ENCODE measurements at places on chromosomes 3 and 15.

GRCh38 chr3:183277260-183277659 lies 24.2 kb downstream of the B3GNT5 start:
- no peak for DNase-seq

GRCh38 chr3:82736696-82737277 lies 975.3 kb upstream of the GBE1 start:
- no peak for DNase-seq

GRCh38 chr3:46947546-46947901 lies 29.0 kb downstream of the CCDC12 start:
- DNase-seq, result no peak

DNA sequence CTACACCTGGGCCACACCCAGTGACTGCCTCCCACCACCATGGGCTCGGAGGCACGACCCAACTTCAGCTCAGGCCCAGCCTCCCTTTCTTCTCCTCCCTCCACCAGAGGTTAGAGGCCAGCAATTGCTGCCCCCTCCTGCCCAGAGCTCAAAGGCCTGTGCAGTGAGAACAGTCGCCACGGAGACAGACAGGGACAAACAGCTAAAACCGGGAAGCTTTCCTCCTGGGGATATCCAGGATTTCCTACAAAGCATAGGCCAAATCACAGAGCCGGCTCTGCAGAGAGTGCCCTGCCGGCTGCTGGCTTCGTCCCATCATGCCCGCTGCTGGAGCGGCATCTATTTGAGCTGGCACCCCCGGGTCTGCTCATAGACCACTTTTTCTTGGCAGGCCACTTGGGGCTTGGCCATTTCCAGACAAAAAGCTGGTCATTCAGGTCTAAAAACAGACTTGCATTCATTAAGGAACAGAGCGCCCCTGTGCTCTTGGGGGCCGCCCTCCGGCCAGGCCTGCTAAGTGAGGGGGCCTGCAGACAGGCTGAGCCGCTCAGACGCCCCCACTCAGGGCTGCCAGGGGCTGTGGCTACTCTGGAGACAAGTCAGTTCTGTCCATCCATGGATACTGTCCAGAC lies 17.5 kb downstream of the GRAMD2A start:
- DNase-seq, result no peak

GRCh38 chr3:12501360-12502020 lies 17.2 kb downstream of the TSEN2 start:
- DNase-seq, result no peak

DNA sequence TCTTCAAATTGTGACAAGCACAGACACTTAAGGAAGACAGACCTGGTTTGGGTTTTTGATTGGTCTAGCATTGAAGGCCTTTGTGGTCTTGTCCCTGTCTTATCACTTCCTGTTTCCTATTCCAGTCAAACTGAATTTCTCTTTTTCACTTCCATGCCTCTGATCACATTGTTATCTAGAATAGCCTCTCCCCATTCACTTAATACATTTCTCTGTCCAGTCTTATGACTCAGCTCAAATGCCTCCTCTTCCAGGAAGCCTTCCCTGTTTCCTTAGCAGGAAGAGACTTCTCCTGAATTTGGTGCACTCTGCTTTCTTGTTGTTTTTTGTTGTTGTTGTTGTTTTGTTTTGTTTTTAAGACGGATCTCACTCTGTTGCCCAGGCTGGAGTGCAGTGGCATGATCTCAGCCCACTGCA lies 45.5 kb downstream of the LIMD1 start:
- no peak for DNase-seq
